Colonic mucosa (tissue), 4 donors: ENCODE measurements at places on chromosomes 7 and 10. TPM values are rescaled to one million over a fixed set of nuclear protein-coding genes. Genes with fewer than 3 reads are reported as not detected.

PALS2 gene
- 6.6 TPM for total RNA-seq

CCDC172 gene
- total RNA-seq: not detected

MEOX2 gene
- 0.42 TPM for total RNA-seq

AGMO gene
- 0.37 TPM for total RNA-seq

FLNC gene
- total RNA-seq: 4.5 TPM

PDE1C gene
- total RNA-seq: 1.2 TPM
